ENCODE measurements at places on chromosomes 11 and 22.

DNA sequence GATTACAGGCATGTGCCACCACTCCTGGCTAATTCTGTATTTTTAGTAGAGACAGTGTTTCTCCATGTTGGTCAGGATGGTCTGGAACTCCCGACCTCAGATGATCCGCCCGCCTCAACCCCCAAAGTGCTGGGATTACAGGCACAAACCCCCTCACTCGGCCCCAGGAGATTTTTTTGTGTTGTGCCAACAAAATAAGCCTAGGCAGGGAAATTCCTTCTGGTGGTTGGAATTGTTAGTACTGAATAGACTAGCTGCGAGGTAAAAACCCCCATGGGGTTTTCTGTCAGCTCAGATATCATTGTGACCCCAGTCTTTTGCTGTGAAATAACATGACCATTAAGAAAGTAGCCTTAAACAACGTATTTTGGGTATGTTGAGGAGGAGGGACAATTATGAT is 144.9 kb downstream of the BCR start:
- no peak for DNase-seq

DNA sequence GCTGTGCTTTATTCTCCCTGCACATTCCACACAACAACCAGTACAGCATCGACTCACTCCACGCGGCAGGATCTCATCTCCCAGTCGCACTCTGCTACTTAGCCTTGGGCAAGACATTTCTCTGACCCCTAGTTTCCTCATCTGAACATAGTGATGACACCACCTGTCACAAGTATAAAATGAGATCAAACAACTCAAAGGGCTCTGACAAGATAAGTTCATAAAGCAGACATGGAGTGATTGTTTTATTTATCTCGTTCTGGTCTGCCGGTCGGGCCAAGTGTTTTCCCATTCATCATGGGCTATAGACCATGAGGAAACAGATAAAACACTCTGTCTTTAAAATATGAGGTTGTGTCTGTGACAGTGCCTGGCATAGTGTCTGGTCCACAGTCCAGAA is 35.0 kb downstream of the DSCAML1 start:
- no peak for DNase-seq

DNA sequence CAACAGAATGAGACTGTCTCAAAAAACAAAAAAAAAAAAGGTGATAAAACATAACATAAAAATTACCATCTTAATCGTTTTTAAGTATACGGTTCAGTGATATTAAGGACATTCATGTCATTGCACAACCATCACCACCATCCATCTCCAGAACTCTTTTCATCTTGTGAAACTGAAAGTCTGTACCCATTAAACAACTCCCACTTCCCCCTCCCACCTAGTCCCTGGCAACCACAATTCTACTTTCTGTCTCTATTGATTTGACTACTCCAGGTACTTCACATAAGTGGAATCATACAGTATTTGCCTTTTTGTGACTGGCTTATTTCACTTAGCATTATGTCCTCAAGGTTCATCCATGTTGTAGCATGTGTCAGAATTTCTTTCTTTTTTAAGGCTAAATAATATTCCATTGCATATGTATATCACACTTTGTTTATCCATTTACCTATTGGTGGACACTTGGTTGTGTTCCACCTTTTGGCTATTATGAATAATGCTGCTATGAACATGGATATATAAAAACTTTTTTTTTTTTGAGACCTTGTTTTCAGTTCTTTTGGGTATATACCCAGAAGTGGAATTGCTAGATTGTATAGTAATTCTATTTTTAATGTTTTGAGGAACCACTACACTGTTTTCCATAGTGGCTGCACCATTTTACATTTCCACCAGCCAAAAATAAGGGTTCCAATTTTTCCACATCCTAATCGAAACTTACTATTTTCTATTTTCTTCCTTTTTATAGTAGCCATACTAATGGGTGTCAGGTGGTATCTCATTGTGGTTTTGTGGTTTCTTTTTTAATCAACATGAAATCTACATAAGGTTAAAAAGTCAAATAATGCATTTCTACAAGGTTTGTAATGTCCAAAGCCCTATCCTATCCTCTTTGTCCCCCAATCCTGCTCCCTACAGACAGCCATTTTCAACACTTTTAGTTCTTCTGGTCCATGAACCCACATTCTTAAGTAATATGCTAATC is 23.4 kb upstream of the PIK3C2A start:
- DNase-seq = no peak

GRCh38 chr22:32662587-32662915 is 139.0 kb upstream of the TIMP3 start:
- no peak for DNase-seq

DNA sequence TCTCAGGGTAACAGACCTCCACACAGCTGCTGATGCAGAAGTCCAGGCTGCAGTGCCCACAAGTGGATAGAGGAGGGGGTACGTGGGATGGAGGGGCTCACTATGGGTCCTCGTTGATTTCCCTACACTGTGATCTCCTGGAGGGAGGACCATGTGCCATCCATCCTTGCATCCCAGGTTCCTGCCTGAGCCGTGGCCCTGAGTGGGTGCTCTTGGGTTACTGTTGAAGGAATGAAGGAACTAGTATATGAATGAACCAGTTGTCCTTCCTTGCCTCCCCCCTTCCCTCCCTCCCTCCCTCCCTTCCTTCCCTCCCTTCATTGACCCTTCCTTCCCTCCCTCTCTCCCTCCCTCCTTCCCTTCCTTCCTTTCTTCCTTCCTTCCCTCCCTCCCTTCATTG is 15.4 kb downstream of the APOBEC3B start:
- DNase-seq = no peak

- no peak for DNase-seq
These were observed 5.4 kb downstream of the PDE2A start for GRCh38 chr11:72668629-72669347.

DNA sequence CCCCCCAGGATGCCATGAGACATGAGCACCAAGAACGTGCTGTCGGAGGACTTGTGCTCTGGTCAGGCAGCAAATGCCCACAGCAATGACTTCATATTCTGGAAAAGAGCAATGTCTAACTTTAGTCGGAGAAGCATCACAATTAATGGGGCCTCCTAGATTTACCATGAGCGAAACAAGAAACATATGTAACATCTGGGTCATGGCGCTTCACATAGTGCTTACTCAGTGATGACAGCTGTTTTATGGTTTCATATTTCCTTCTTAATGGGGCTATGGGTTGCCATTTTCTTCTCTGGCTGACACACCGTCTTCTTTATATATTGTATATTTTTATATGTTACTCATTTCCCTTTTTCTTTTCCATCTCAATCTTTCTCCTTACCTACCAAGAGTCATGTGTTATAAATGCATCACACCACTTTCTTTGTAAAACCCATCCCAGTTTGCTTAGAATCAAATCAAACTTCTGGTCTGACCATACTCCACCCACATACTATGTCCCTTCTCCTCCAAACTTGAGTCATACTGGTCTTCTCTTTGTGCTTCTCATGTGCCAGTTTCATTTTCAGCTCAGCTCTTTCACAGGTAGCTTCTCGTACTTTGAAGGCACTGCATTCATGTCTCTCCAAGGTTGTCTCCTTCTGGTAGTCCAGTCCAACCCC is 9.4 kb upstream of the CASP12 start:
- no peak for DNase-seq

- DNase-seq = no peak
These were observed 2.4 kb upstream of the MB start for GRCh38 chr22:35619336-35620094.

GRCh38 chr11:45454917-45455401 is 168.8 kb upstream of the SYT13 start:
- DNase-seq = no peak

DNA sequence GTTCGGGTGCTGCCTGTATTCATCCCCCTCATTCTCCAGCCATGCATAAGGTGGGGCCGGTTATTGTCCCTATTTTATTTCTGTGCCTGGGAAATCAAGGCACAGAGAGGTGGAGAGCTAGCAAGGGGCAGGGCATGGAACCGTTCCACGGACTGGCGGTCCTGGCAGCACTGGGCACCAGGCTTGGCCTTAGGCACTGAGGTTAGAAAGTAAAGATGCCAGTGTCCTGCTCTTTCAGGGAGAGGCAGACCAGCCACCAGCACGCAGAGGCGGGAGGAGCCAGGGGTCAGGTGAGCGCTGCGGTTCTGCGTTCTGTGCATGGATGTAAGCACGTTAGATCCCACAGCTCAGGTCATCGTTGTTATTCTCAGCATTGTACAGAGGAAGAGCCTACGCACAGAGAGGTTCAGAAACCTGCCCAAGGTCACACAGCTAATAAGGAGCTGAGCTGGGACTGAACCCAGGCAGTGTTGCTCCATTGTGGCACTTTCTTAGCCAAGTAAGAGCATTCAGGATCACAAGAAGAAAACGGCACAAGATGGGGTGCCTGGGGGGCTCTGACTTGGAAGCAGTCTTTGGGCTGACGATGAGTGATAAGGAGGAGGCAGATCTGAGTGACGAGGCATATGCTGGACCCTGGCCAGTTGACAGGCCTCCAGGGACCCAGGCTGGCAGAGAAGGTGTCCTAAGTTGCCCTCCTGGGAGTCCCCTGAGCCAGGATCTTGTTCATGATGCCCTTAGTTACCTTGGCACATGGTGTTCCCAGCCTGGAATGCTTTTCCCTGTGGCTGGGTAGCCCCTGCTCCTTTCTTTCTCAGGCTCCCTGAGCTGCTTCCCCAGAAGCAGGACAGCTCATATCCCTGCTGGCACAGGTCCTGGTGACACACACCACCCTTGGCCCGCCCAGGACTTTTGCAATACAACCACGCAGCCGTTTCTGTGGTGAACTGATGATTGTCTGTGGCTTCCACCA is 41.1 kb downstream of the OSBPL5 start:
- peak; percentile 80 for DNase-seq

- DNase-seq = no peak
These were observed 35.5 kb upstream of the GAB4 start for GRCh38 chr22:17043521-17043920.

DNA sequence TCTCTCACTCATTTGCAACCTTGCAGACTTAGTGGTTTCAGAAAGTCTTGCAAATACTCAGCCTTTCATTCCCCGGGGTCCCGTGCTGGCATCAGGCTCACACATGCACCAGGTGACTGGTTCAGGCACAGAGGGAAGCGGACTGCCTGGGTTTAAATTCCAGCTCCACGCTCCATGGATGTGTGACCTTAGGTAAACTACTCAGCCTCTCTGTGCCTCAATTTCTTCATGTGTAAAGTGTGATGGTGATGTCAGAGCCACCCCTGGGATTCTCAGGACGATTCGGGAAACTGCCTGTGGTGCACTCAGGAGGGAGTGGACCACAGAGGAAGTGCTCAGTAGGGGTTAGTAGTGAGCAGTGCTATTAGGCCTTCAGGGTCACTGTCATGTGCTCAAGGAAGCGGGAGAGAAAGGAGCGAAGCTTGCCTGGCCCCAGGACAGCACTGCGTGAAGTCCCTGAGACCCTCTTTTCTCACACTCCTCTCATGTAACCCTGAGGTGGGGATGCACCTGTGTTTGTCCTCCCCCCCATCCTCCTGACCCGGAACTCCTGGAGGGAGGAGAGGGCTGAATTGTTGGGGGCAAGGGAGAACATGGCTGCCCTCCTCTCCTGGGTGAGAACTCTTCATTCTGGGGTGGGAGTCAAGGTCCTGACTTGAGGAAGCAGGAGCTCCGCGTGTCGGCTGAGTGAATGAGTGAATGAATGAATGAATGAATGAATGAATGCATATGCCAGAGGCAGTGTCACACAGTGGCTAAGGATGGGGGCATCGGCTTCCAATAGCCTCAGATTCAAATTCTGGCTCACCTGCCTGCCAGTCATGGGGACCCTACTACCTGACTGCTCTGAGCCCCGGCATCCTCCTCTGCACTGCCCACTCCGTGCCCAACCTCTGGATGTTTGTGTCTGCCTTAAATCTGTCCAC is 14.4 kb upstream of the UPK3A start:
- DNase-seq = no peak

- peak; percentile 55 for DNase-seq
These were observed 26.7 kb downstream of the CD44 start for GRCh38 chr11:35165423-35166368.

GRCh38 chr11:66768088-66768521 is 39.1 kb upstream of the SPTBN2 start:
- DNase-seq = no peak

- DNase-seq = no peak
These were observed 47.2 kb downstream of the MCHR1 start for GRCh38 chr22:40726514-40726913.

- DNase-seq = peak; percentile 55
These were observed 57.6 kb downstream of the KCNJ4 start for GRCh38 chr22:38397189-38398085.

DNA sequence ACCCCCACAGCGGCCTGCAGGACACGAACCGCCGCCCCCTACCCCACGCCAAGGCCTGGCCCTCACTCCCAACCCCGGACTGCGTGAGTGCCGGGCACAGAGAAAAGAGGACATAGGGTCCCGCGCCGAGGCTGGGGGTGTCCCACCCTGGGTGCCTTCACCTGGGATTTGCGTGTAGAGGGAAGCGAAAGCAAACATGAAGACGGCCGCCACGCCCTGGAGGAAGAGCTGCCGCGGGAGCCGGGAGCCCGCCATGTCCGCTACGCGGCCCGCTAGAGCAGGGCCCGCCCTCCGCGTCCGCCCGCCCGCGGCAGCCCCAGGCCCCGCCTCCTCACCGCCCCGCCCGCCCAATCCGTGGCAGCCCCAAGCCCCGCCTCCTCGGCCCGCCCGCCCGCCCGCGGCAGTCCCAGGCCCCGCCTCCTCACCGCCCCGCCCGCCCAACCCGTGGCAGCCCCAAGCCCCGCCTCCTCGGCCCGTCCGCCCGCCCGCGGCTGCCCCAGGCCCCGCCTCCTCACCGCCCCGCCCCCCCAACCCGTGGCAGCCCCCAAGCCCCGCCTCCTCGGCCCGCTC is at the start of gene LMF2:
TSS of gene LMF2 (minus strand) at position 282 of the 570 bp plus-strand sequence. CDS start at position 255, 27 bp downstream.
- peak; percentile 93 for DNase-seq

GRCh38 chr22:22410121-22410520 is 98.4 kb downstream of the ZNF280B start:
- no peak for DNase-seq

Measured in muscle of back (tissue), 13 donors.